ENCODE measurements at places on chromosomes 2 and 18. TPM values are rescaled to one million over a fixed set of nuclear protein-coding genes. Genes with fewer than 3 reads are reported as not detected.

Gene TRIB2
- total RNA-seq = 188 TPM

DNA sequence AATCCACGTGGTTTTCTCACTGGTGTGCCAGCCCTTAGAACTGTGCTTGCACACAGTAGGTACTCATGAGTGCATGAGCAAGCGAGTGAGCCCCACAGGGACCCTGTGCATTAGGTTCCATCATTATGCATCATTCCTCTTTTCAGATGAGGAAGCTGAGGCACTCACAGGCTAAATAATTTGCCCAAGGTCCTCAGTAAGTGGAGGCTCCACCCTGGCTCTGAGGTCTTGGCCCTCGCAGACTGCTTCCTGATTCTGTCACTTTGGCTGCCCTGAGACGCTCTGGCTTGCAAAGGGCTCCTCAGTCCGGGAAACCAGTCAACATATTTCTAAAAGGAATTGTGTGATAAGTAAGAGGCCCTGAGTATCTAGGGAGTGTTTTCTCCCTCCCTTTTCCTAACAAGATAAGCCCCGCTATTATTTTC is 71.7 kb downstream of the IL1R2 start:
- H3K36me3 ChIP-seq = no peaks in the 10 kb centered on the region
- H3K4me3 ChIP-seq = no peak overlapping the region
- H3K27me3 ChIP-seq = no peaks in the 10 kb centered on the region
- no peaks in the 10 kb centered on the region for H3K4me1 ChIP-seq

GRCh38 chr2:231514951-231515297 is 15.3 kb downstream of the NMUR1 start:
- peaks cover 26% of the 10 kb centered on the region for H3K4me1 ChIP-seq
- no peak for DNase-seq
- H3K4me3 ChIP-seq = peak overlapping the region; percentile 47
- no peaks in the 10 kb centered on the region for H3K36me3 ChIP-seq

DNA sequence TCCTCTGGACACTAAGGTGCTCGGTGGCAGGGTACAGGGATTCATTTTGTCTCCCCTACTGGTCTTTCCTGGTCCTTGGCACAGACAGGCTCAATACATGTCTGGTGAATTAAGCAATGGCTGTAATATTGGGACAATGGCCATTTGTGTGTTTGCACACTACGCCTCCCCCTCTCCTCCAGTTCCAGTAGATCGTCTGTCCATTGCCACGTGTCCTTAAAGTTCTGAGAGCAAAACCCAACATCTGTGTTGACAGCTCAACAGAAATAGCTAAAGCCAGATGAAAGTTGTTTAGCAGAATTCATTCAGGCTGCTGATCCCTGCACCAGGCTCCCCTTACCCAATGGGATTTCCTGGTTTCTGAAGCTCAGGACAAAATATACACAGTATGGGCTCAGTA is 9.0 kb upstream of the FABP1 start:
- H3K27me3 ChIP-seq = no peaks in the 10 kb centered on the region
- no peak overlapping the region for H3K27ac ChIP-seq
- no peak for DNase-seq
- no peaks in the 10 kb centered on the region for H3K4me1 ChIP-seq

Data from Karpas-422 (cell line).